Cortex of kidney (tissue), 1 donor: ENCODE measurements at places on chromosomes 2 and 18.

GRCh38 chr2:145351864-145352425 lies 832.0 kb upstream of the ZEB2 start:
- no peak for DNase-seq

GRCh38 chr2:15660491-15661294 lies 69.0 kb downstream of the DDX1 start:
- DNase-seq: no peak

- DNase-seq: no peak
Measured at GRCh38 chr2:215160081-215160480, 21.7 kb upstream of the ABCA12 start.

DNA sequence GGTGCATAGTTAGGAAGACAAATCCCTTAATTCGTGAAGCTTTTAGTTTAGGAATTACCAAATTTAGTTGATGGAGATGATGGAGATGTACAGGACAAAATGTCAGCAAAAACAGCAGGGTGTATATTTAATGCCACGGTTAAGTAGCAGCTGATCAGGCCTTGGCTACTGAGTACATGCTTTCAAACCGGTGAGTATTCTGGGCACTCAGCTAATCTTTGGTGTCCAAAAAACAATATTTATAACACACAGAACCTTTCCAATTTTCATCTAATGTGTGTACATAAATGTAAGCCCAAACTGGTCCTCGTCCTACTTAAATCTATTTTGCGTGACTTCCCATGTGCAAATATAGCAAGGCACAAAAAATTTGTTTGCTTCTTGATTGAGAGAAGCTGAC lies 703.4 kb upstream of the LINC00305 start:
- no peak for DNase-seq

DNA sequence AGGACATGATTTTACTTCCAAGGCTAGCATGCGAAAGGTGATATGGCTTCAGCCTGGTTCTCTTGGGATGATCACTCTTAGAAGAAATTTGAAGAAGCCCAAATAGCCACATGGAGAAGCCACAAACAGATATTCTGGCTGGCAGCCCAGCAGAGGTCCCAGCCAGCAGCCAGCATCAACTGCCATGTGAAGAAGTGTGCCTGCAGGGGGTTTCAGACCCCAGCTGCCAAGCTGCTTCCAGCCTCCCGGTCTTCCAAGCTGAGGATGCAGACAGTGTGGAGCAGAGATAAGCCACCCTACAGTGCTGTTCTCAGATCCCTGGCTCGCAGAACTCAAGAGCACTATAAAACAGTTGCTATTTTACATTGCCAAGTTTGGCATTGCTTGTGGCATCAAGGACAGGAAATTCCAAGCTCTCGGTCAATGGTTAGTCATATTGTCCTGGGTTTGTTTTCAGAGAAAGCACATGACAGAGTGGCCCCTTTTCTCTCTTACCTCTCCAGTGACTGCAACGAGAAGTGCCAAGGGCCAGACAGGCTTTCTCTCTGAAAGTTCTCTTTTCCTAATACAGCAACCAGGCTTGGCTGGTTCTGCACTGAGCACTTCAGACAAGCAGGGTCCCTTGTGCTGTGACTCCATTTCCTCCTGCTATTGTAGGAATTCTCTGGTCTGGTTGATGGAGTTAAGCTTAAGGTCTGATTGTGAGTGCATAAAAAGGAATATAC lies 223.7 kb downstream of the ANKRD30B start:
- no peak for DNase-seq
